Bronchial smooth muscle cell (primary cell): ENCODE measurements at places on chromosomes 16 and 17. TPM values are rescaled to one million over a fixed set of nuclear protein-coding genes. Genes with fewer than 3 reads are reported as not detected.

RBBP6 gene
- total RNA-seq = 9.2 and 11.0 TPM in 2 replicates

NOTUM gene
- total RNA-seq = under 0.01 TPM in 1 of 2 replicates, not detected in the other

SLC13A2 gene
- total RNA-seq = not detected in 2 replicates

ACSM2A gene
- not detected in 2 replicates for total RNA-seq

OR2C1 gene
- 0.16 and 0.43 TPM in 2 replicates for total RNA-seq

GP2 gene
- not detected in 2 replicates for total RNA-seq

CHST4 gene
- total RNA-seq = not detected in 2 replicates

HDAC5 gene
- 44.6 and 69.4 TPM in 2 replicates for total RNA-seq

KIF19 gene
- not detected in 2 replicates for total RNA-seq

CCT6B gene
- total RNA-seq = 1.5 and 4.1 TPM in 2 replicates

TAC4 gene
- total RNA-seq = not detected in 2 replicates

FAM171A2 gene
- 4.1 and 8.8 TPM in 2 replicates for total RNA-seq

PLCD3 gene
- 39.1 and 45.8 TPM in 2 replicates for total RNA-seq

TBC1D28 gene
- not detected in 2 replicates for total RNA-seq

SLC16A6 gene
- total RNA-seq = 0.09 and 0.32 TPM in 2 replicates

NHERF2 gene
- 34.4 and 41.2 TPM in 2 replicates for total RNA-seq

KRT9 gene
- not detected in 2 replicates for total RNA-seq
